Right lung (tissue), 10 donors: ENCODE measurements at places on chromosomes 5 and 9.
A peak's percentile ranks its signal among the peaks of the same experiment; 100 is the strongest.

DNA sequence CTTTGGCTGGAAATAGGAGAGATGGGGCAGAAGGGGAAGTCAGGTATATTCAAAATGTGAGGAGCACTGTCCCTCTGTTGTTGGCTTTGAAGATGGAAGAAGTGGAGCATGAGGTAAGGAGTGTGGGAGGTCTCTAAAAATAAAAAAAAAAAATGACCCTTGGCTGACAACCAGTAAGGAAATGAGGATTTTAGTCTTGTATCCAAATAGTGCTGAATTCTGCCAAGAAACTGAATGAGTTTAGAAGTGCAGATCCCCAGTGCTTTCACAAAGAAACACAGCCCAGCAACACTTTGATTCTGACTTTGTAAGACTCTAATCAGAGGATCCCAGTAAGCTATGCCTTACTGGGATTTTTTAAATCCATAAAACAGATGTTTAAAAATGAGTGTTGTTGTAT, 367.9 kb downstream of the CYLC2 start:
- no peak for DNase-seq

GRCh38 chr5:56673171-56673570, 142.2 kb upstream of the MAP3K1 start:
- no peak for DNase-seq

GRCh38 chr5:40909264-40909663, at the start of gene C7:
C7 (plus strand) TSS chr5:40909497; CDS start chr5:40909611, 114 bp downstream.
- peak; percentile 89 for DNase-seq

DNA sequence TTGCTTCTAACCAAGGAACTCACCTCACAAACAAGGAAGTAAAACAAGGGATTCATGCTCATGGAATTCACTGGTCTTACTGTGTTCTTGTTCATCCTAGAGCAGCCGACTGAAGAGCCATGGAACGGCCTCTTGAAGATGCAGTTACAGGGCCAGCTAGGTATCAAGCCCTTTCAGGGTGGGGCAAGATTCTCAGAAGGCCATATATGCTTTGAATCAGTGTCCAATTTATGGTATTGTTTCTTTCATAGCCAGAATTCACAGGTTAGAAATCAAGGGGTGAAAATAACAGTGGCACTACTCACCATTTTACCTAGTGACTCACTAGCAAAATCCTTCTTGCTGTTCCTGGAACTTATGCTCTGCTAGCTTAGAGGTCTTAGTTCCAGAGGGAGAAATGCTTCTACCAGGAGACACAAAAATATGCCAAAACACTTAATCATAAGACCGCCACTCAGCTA, 159.5 kb upstream of the CDH10 start:
- DNase-seq: no peak

GRCh38 chr5:2711446-2712425, 39.7 kb downstream of the IRX2 start:
- DNase-seq: no peak

DNA sequence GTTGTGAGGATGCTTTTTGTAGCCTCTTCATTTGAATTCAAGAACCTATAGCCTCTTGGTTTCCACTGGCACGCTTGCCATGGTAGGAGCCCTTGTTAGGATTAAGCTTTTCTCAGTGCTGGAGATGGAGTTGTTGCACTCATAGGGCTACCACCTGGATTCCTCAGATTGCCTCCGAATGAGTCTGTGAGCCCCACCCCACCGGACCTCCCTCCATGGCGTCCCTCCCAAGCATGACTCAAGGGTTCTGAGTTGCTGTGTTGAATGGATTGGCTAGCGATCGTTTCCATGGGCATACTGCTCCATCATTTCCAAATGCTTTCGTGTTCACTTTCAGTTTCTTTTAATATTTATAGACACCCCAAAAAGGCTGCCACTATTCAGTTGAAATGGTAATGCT, 69.9 kb downstream of the DAPK1 start:
- no peak for DNase-seq
